ENCODE measurements at places on chromosomes 2 and 18. TPM values are rescaled to one million over a fixed set of nuclear protein-coding genes. Genes with fewer than 3 reads are reported as not detected.

- no peak overlapping the region for H3K4me3 ChIP-seq
- H3K27ac ChIP-seq, result no peak overlapping the region
Measured at GRCh38 chr2:18500333-18500732, 60.1 kb downstream of the RDH14 start.

DNA sequence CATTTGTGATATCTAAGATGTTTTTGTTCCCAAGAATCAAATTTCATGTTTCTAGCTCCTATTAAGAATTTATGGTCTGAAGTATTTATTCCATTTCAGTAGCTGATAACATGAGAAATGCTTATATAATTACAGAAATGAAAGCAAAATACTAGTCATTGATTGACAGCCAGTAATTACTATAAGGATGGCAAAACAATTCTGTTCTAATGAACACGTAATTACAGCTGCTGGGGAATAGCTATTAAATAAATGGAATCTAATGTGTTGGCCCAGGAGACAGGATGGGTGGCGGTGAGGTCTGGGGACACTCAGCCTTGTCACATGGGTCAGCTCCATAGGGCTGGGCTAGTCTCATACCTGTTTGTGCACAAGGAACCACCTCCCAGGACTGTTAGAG is 263.5 kb downstream of the FHOD3 start:
- no peaks in the 10 kb centered on the region for H3K27me3 ChIP-seq
- H3K36me3 ChIP-seq, result no peaks in the 10 kb centered on the region
- no peak overlapping the region for H3K27ac ChIP-seq
- no peak for DNase-seq
- no peak overlapping the region for H3K4me3 ChIP-seq

- H3K4me3 ChIP-seq, result no peak overlapping the region
- no peak for DNase-seq
- no peaks in the 10 kb centered on the region for H3K4me1 ChIP-seq
- no peaks in the 10 kb centered on the region for H3K36me3 ChIP-seq
- no peak overlapping the region for H3K27ac ChIP-seq
Measured at GRCh38 chr2:238459081-238459629, 32.4 kb downstream of the ASB1 start.

GRCh38 chr2:86398500-86399474 is 42.4 kb upstream of the KDM3A start:
- no peaks in the 10 kb centered on the region for H3K27me3 ChIP-seq
- H3K36me3 ChIP-seq, result no peaks in the 10 kb centered on the region
- H3K27ac ChIP-seq, result no peak overlapping the region

DNA sequence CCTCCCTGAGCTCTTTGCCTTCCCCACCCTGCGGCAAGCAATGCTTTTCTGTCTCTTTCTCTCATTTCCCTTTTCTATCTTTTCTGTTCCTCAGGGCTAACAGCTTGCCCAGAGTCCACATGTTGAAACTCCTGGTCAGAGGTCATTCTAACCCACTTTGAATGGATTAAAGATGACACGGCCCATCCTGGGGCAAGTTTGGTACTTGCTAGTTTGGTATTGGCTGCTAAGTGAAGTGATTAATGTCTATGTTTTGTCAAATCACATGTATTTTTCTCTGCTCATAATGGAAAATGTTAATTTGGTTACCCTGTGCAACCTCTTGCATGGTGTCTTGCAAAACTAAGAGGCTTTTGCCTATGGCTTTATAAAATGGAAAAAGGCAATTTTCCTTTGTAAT is 960.2 kb downstream of the CNTNAP5 start:
- H3K4me1 ChIP-seq, result no peaks in the 10 kb centered on the region
- no peak overlapping the region for H3K4me3 ChIP-seq
- H3K36me3 ChIP-seq, result no peaks in the 10 kb centered on the region
- H3K27ac ChIP-seq, result no peak overlapping the region

DNA sequence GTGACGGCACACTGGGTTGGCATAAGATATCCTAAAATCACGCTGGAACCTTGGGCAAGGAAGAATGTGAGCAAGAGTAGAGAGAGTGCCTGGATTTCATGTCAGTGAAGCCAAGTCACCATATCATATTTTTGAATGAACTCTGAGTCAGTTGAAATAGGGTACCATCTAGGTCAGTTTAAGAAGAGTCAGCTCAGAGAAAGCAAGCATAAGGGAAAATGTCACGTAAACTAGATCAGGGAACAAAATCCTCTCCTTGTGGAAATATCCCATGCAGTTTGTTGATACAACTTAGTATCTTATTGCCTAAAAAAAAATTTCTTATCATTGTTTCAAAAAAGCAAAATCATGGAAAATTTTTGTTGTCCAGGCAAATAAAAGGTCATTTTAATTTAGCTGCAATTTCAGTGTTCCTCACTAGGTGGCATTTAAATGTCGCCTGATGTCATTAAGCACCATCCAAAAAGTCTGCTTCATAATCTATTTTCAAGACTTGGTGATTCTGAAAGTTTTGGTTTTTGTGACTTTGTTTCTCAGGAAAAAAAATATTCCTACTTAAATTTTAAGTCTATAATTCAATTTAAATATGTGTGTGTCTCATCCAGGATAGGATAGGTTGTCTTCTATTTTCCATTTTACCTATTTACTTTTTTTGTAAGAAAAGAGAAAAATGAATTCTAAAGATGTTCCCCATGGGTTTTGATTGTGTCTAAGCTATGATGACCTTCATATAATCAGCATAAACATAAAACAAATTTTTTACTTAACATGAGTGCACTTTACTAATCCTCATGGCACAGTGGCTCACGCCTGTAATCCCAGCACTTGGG is 19.6 kb downstream of the RSAD2 start:
- H3K27ac ChIP-seq, result no peak overlapping the region
- DNase-seq, result no peak
- no peaks in the 10 kb centered on the region for H3K27me3 ChIP-seq
- H3K36me3 ChIP-seq, result no peaks in the 10 kb centered on the region

- no peaks in the 10 kb centered on the region for H3K4me1 ChIP-seq
- H3K4me3 ChIP-seq, result peak overlapping the region; percentile 43
- DNase-seq, result peak; percentile 87
- H3K27me3 ChIP-seq, result peaks cover 12% of the 10 kb centered on the region
- H3K36me3 ChIP-seq, result no peaks in the 10 kb centered on the region
Measured at GRCh38 chr2:236177967-236178889, 10.0 kb upstream of the GBX2 start.

GRCh38 chr2:238974501-238975166 is 126.7 kb downstream of the TWIST2 start:
- no peak overlapping the region for H3K4me3 ChIP-seq
- H3K27ac ChIP-seq, result no peak overlapping the region

GRCh38 chr2:133829450-133830020 is 261.3 kb upstream of the NCKAP5 start:
- no peaks in the 10 kb centered on the region for H3K36me3 ChIP-seq
- no peak overlapping the region for H3K4me3 ChIP-seq
- no peaks in the 10 kb centered on the region for H3K27me3 ChIP-seq
- H3K27ac ChIP-seq, result no peak overlapping the region

DNA sequence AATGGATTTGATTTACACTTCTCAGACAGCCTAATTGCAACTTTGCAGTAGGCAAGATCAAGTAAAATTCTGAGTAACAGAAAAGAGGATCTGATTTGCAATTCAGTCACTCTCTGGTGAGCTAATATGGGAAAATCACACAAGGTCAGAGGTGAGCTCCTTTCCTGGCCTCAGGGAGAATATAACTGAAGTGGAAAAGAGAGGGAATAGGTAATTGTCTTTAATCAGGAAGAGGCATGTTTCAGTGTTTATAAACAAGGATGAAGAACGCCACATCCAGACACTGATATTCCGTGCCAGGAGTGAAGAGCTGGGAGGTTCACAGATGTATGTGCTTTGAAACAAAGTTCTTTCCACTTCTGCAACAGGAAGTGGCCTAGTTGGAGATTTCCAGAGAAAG is 127.1 kb downstream of the ETAA1 start:
- no peak for DNase-seq
- no peak overlapping the region for H3K4me3 ChIP-seq
- H3K27ac ChIP-seq, result no peak overlapping the region
- no peaks in the 10 kb centered on the region for H3K4me1 ChIP-seq
- H3K27me3 ChIP-seq, result no peaks in the 10 kb centered on the region

DNA sequence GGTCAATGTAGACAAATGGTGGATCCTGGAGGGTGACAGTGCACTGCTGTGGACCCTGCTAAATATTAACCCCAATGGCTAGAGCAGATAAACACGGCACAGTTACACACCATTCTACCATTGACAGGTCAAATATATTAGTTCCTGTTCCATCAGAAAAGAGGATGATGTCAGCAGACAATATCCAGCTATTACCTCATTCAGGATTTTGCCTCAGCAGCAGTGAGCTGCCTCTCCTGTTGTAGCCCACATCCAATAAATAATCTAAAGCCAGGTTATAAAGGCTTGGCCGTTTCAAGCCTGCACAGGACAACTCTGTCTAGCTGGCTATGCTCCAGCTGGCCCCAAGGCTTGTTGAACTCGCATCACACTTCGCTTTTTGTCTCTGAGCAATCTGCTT is 31.6 kb upstream of the NETO1 start:
- DNase-seq, result no peak
- H3K27ac ChIP-seq, result no peak overlapping the region
- H3K4me1 ChIP-seq, result no peaks in the 10 kb centered on the region
- H3K27me3 ChIP-seq, result no peaks in the 10 kb centered on the region
- no peak overlapping the region for H3K4me3 ChIP-seq

GRCh38 chr2:119292226-119292625 is 68.6 kb downstream of the STEAP3 start:
- no peaks in the 10 kb centered on the region for H3K36me3 ChIP-seq
- no peak overlapping the region for H3K4me3 ChIP-seq
- H3K27ac ChIP-seq, result peak overlapping the region; percentile 35
- peaks cover 11% of the 10 kb centered on the region for H3K4me1 ChIP-seq
- H3K27me3 ChIP-seq, result no peaks in the 10 kb centered on the region

- no peaks in the 10 kb centered on the region for H3K36me3 ChIP-seq
- no peak for DNase-seq
- no peak overlapping the region for H3K27ac ChIP-seq
- H3K4me3 ChIP-seq, result no peak overlapping the region
- no peaks in the 10 kb centered on the region for H3K4me1 ChIP-seq
Measured at GRCh38 chr18:45412577-45412976, 202.7 kb upstream of the SLC14A2 start.

- no peak overlapping the region for H3K4me3 ChIP-seq
- H3K27me3 ChIP-seq, result no peaks in the 10 kb centered on the region
- H3K36me3 ChIP-seq, result no peaks in the 10 kb centered on the region
- no peaks in the 10 kb centered on the region for H3K4me1 ChIP-seq
Measured at GRCh38 chr2:181371782-181372645, 85.2 kb upstream of the ITGA4 start.

- H3K4me3 ChIP-seq, result peak within 1 kb of the TSS; percentile 49
- H3K36me3 ChIP-seq, result no peaks in the 10 kb centered on the region
- H3K27ac ChIP-seq, result peak within 1 kb of the TSS; percentile 75
- DNase-seq, result peak; percentile 46
- peaks cover 11% of the 10 kb centered on the region for H3K4me1 ChIP-seq
Measured at GRCh38 chr18:33577685-33578517, at the start of gene ASXL3. Gene ASXL3 (plus strand): TSS chr18:33578219. CDS start chr18:33578632, 413 bp downstream.

GRCh38 chr18:77052297-77052982 is 80.1 kb downstream of the MBP start:
- DNase-seq, result no peak
- no peaks in the 10 kb centered on the region for H3K4me1 ChIP-seq
- H3K27ac ChIP-seq, result peak overlapping the region; percentile 5
- no peaks in the 10 kb centered on the region for H3K36me3 ChIP-seq
- no peaks in the 10 kb centered on the region for H3K27me3 ChIP-seq

DNA sequence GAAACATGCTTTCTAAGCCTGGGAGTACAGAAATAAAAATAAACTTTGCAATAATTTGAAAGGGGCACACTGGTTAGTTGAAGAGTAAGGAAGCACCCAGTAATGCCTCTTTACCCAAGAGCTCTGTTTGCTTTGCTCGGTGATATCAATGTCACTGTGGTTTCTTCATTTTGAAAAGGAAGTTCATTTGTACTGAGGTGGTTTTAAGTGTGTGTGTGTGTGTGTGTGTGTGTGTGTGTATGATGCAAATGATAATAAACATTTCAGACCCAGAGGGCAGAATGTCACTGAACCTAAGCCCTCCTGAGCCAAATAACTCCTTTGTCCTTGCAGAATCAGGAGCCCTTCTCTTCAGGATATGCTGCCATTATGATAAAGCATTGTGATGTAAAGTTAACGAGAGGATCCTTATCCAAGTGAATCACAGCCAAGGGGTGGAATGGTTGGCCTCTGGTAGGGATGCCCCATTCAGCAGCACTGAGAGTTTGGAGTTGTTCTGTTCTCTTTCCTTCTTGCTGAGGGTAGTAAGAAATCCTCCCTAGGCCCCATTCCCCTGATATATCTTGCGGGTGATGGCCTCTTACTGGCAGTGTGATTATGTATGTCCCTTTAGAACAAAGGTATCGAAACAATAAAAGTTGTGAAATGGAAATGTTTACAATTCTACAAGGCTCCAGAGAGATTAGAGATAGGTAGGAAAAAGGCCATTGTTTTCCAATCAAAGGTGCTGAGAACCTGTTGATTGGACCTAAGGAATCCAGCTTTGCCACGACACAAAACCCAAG is 7.6 kb downstream of the ITGA6 start:
- peaks cover 89% of the 10 kb centered on the region for H3K4me1 ChIP-seq
- no peaks in the 10 kb centered on the region for H3K27me3 ChIP-seq
- H3K27ac ChIP-seq, result no peak overlapping the region

DNA sequence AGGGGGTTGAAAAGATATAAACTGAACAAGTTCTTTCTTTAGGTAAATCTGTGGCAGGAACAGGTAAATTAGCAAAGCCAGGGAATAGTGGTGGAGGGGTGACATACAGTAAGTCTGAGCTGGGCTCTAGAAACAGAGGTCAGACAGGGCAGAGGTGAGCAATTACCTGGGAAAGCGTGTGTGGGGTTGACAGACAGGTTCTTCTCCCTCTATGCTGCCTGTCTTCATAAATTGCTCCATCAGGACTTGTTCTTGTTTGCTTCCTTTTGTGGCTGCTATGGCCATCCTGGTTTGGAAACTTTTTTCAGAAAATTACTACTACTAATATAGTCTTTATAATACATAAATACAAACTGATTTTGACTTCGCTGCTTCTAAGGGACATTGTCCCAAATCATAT is 3.4 kb upstream of the ANKRD12 start:
- H3K36me3 ChIP-seq, result peaks cover 3% of the 10 kb centered on the region
- DNase-seq, result no peak
- H3K4me3 ChIP-seq, result no peak overlapping the region

GRCh38 chr2:134952608-134953007 is 34.0 kb downstream of the CCNT2 start:
- no peaks in the 10 kb centered on the region for H3K27me3 ChIP-seq
- H3K4me1 ChIP-seq, result no peaks in the 10 kb centered on the region
- H3K27ac ChIP-seq, result no peak overlapping the region
- H3K36me3 ChIP-seq, result peaks cover 45% of the 10 kb centered on the region

SCLY gene
- total RNA-seq, result 32.4 TPM

COPS9 gene
- total RNA-seq, result 53.7 TPM

IL1F10 gene
- not detected for total RNA-seq

PSMA8 gene
- not detected for total RNA-seq

GPR35 gene
- total RNA-seq, result 0.56 TPM

SCTR gene
- 47.1 TPM for total RNA-seq

CYP1B1 gene
- 9.7 TPM for total RNA-seq

EEF1B2 gene
- total RNA-seq, result 439 TPM

RDH14 gene
- 12.3 TPM for total RNA-seq

NTSR2 gene
- total RNA-seq, result not detected

FHOD3 gene
- 0.72 TPM for total RNA-seq

All from pancreas (tissue), 10 donors.